ENCODE measurements at places on chromosomes 13 and 19.

GRCh38 chr13:38990693-38991092, at the start of gene STOML3:
Gene STOML3, minus strand, starts transcription at chr13:38990831. Its CDS starts 110 bp downstream, at chr13:38990721.
- DNase-seq: no peak

DNA sequence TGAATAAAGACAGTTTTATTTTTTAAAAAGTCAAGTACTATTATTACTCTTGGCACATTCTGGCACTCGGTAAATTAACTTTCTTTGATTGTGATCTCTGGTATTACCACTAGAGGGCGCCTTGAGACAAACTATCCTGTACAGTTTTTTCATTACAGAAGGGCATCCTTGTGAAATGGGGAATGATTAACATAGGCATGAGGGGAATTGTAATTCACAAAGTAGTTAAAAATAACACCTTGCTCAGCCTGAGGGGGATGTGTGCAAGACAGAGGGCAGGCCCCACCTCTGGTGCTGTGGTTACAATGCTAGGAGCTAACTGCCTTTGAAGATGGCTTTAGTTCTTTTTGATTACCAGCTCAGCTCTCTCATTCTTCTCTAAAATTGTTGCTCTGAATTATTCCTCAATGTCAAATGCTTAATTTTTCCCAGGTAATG, 24.2 kb upstream of the C1QTNF9B start:
- DNase-seq: no peak

GRCh38 chr19:33254245-33254824, 28.7 kb upstream of the SLC7A10 start:
- DNase-seq: no peak

DNA sequence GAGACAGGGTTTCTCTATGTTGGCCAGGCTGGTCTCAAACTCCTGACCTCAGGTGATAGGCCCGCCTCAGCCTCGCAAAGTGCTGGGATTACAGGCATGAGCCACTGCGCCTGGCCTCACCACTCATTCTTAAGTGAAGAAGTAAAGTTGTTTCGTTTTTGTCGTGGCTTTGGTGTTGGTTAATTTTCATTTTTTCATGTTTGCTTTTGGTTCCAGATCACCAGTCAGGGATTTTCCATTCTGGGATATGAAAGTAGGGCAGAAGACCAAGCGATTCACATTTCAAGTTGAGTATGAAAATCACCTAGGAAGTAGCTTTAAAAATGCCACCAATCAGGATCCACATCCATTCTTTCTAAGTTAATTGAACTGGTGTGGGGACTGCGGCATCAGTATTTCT, 289.9 kb downstream of the DIAPH3 start:
- DNase-seq: no peak

- DNase-seq: no peak
Observed at GRCh38 chr13:63773476-63773875, 2357.8 kb upstream of the PCDH20 start.

Measured in CD4-positive, alpha-beta T cell treated with Interleukin-17A for 4 hours (primary cell).